ENCODE measurements at places on chromosomes 7 and 10.

- no peak for DNase-seq
These were observed 56.4 kb downstream of the NEUROD6 start for GRCh38 chr7:31284106-31284505.

- no peak for DNase-seq
These were observed 7.7 kb downstream of the TMEM273 start for GRCh38 chr10:49180444-49180860.

- no peak for DNase-seq
These were observed 201.8 kb downstream of the GLI3 start for GRCh38 chr7:42035210-42035609.

DNA sequence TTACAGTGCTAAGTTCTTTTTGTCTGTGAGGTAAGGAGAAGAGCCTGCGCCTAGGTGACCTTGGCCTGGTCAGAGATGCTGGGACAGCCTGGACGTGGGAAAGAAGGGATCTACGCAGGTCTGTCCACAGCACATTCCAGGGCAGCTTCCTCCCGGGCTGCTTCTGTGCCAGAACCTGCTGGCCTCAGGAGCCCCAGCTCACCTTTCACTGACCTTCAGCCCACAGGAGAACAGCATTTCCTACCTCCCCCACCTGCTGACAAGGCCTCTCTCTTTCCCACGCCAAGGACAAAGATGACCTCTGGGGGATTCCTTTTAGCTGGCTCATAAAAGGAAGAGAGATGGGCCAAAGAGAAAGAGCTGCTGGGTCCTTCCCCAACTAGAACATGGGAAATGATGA is 260.6 kb downstream of the KCNMA1 start:
- DNase-seq, result no peak

Measured in GM13977 (cell line).